Smooth muscle cell of the pulmonary artery (primary cell): ENCODE measurements at places on chromosomes 3 and 15. TPM values are rescaled to one million over a fixed set of nuclear protein-coding genes. Genes with fewer than 3 reads are reported as not detected.

Gene THOC7
- total RNA-seq, result 34.1 and 43.2 TPM in 2 replicates

Gene VIPR1
- total RNA-seq, result 2.2 and 8.3 TPM in 2 replicates

Gene ACP3
- 0.33 TPM in 1 of 2 replicates, not detected in the other for total RNA-seq

Gene GP9
- not detected in 2 replicates for total RNA-seq

Gene RYR3
- 0.07 TPM in 1 of 2 replicates, not detected in the other for total RNA-seq

Gene C3orf20
- total RNA-seq, result under 0.01 and 0.07 TPM in 2 replicates

Gene FAM98B
- total RNA-seq, result 6.7 and 7.2 TPM in 2 replicates

Gene FBXW12
- total RNA-seq, result not detected in 2 replicates

Gene DUOXA2
- total RNA-seq, result not detected in 2 replicates

Gene FOXB1
- total RNA-seq, result not detected in 2 replicates

Gene CADM2
- total RNA-seq, result 0.65 TPM in 1 of 2 replicates, not detected in the other

Gene SLC6A20
- not detected in 2 replicates for total RNA-seq

Gene NGRN
- 89.4 and 97.8 TPM in 2 replicates for total RNA-seq

Gene IMPG2
- 0.26 and 0.33 TPM in 2 replicates for total RNA-seq

Gene SLC35A5
- 58.2 and 66.3 TPM in 2 replicates for total RNA-seq

Gene CLN6
- total RNA-seq, result 7.5 and 12.1 TPM in 2 replicates

Gene OTOL1
- total RNA-seq, result not detected in 2 replicates

Gene GUCA1C
- total RNA-seq, result not detected in 2 replicates

Gene ABHD6
- 10.0 and 13.8 TPM in 2 replicates for total RNA-seq

Gene TM6SF1
- total RNA-seq, result 0.33 and 0.83 TPM in 2 replicates

Gene KLF15
- 1.1 and 1.3 TPM in 2 replicates for total RNA-seq

Gene MYL3
- total RNA-seq, result not detected in 2 replicates

Gene PRSS50
- not detected in 2 replicates for total RNA-seq

Gene FAM43A
- total RNA-seq, result 23.8 and 31.5 TPM in 2 replicates

Gene SSUH2
- not detected in 2 replicates for total RNA-seq

Gene CACNA2D2
- 0.07 TPM in 2 replicates for total RNA-seq

Gene PTX3
- total RNA-seq, result 1,136 and 1,240 TPM in 2 replicates

Gene HIGD2B
- total RNA-seq, result 0.10 TPM in 1 of 2 replicates, not detected in the other

Gene CHRM5
- 0.07 TPM in 1 of 2 replicates, not detected in the other for total RNA-seq

Gene CNTN4
- total RNA-seq, result under 0.01 TPM in 1 of 2 replicates, not detected in the other

Gene KBTBD12
- total RNA-seq, result 0.03 TPM in 1 of 2 replicates, not detected in the other

Gene STAC
- 23.2 and 28.2 TPM in 2 replicates for total RNA-seq

Gene CCDC174
- 6.9 and 8.7 TPM in 2 replicates for total RNA-seq

Gene SLC22A14
- total RNA-seq, result 0.46 and 0.66 TPM in 2 replicates

Gene RPLP1
- 47.8 and 48.5 TPM in 2 replicates for total RNA-seq

Gene BSN
- 0.07 and 0.17 TPM in 2 replicates for total RNA-seq

Gene CCR2
- not detected in 2 replicates for total RNA-seq

Gene EPB42
- total RNA-seq, result 0.23 TPM in 1 of 2 replicates, not detected in the other
